Activated naive CD8-positive, alpha-beta T cell treated with anti-CD3 and anti-CD28 coated beads for 36 hours (primary cell): ENCODE measurements at places on chromosomes 1 and 21. TPM values are rescaled to one million over a fixed set of nuclear protein-coding genes. Genes with fewer than 3 reads are reported as not detected.

AADACL4 gene
- not detected for total RNA-seq

FHAD1 gene
- 0.49 TPM for total RNA-seq

DNA sequence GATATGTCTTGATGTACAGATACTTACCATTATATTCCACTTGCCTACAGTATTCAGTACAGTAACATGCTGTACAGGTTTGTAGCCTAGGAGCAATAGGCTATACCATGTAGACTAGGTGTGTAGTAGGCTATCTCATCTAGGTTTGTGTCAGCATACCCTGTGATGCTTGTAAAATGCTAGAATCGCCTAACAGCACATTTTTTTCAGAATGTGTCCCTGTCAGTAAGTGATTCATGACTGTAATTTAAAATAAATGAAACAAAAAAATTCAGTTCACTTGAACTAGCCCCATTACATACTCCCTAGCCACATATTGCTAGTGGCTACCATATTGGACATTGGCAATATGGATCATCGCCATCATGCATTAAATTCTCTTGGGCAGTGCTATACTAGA is 51.3 kb downstream of the CLIC4 start:
- H3K27me3 ChIP-seq, result peaks cover 3% of the 10 kb centered on the region
- no peak overlapping the region for H3K27ac ChIP-seq
- H3K4me3 ChIP-seq, result no peak overlapping the region

- peak; percentile 14 for DNase-seq
- no peak overlapping the region for H3K27ac ChIP-seq
- no peak overlapping the region for H3K4me3 ChIP-seq
Observed at GRCh38 chr1:206000641-206001339, 2.4 kb downstream of the RAB7B start.

DNA sequence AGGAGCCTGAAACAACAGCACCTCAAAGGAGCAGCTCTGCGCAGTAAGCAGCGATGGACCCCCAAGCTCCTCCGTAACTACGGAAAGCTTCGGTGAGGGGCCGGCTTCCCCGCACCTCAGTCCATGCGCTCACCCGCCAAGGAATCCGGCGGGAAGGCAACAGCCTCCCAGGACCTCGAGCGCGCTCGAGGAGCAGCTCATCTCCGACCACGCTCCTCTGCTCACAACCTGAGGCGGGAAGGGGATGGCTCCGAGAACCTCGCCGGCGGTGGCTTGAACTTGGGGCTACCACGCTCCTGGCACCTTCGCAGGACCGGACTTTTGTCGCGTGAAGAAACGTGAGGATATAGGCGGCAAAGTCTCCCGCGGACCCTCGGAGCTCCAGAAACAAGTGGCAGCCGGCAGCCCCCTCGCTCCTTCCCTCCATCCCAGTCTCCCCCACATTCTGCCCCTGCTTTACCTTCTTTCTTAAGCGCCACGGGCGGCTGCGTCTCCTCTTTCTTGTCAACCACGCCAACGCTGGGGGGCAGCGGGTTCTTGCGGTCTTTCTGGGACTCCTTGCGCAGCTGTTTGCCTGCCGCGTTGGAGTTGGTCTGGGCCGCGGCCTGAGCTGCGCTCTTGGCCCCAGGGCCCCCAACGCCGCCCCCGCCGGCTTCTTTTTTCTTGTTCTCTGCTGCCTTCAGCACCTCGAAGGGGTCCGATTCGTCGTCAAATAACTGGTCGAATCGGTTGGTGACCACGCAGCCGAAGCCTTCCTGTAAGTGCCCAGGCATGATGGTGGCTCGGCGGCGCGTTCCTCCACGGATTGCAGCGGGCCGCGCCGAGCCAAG is 459 bp downstream of the SERBP1 start:
- peaks cover 52% of the 10 kb centered on the region for H3K4me1 ChIP-seq
- peaks cover 5% of the 10 kb centered on the region for H3K27me3 ChIP-seq
- H3K27ac ChIP-seq, result peak overlapping the region; percentile 99

NUAK2 gene
- 2.0 TPM for total RNA-seq

DNA sequence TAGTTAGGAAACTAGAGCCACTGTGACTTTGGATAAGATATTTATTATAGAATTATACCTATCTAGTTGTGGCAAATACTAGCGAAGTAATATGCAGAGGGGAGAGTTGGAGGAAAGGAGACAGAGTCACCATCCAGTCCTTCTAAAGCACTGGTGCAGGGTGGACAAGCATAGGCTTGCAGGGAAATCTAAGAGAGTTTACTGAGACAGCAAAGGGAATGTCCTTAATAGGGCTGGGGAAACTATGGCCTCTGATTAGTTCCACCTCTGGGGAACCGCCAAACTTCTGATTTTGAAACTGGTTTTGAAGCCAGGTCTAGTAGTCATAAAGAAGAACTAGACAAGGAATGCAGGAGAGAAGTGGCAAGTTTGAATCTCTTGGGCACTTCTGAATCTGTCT is 407.9 kb downstream of the VAV3 start:
- H3K27ac ChIP-seq, result no peak overlapping the region
- no peak for DNase-seq
- no peaks in the 10 kb centered on the region for H3K4me1 ChIP-seq
- H3K27me3 ChIP-seq, result no peaks in the 10 kb centered on the region
